ENCODE measurements at places on chromosomes 5 and 9. TPM values are rescaled to one million over a fixed set of nuclear protein-coding genes. Genes with fewer than 3 reads are reported as not detected.

The FAM221B gene
- not detected for total RNA-seq

The ACTL7B gene
- total RNA-seq, result under 0.01 TPM

The MAMDC2 gene
- total RNA-seq, result 1.8 TPM

The LHX2 gene
- not detected for total RNA-seq

The PCDHB7 gene
- 0.37 TPM for total RNA-seq

The NKD2 gene
- total RNA-seq, result 0.20 TPM

The OGN gene
- 4.0 TPM for total RNA-seq

The CDH9 gene
- not detected for total RNA-seq

The TLR4 gene
- total RNA-seq, result 8.8 TPM

The NMRK1 gene
- 9.6 TPM for total RNA-seq

The PRR16 gene
- 21.3 TPM for total RNA-seq

The KYAT1 gene
- total RNA-seq, result 9.8 TPM

The LVRN gene
- total RNA-seq, result 0.39 TPM

All from subcutaneous preadipocyte (primary cell).